NCI-H2081 (cell line): ENCODE measurements at places on chromosomes 1 and 21.

DNA sequence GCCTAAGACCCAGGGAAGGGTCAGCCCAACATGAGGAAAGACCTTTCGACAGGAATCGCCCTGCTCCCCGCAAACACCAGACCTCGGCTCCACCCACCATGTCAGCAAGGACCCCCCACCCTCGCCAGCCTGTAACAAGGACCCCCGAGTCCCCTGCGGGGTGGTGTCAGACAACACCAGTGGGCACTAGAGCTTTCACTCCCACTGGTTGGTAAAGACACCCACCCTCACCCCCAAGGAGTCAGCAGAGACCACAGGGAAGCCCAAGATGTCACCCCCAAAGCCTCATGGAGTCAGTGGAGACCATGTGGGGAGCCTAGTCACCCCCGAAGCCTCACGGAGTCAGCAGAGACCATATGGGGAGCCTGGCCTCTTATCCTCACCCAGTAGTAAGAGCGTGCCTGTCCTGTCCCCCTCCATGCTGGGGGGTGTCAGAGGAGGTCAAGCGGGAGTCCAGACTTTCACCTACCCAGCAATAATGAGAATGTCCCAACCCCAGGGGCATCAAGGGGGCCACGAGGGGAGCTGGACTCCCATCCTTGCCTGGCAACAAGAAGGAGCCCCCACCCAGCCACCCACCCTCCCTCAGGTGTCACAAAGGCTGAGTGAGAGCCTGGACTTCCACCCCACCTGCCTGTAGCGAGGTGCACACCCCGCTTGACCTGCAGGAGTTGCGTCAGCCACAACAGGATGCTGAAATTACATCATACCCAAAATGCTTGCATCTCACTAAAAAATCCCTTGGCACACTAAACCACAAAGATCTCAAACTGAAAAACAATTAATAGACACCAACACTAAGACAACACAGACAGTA, 24.8 kb downstream of the SLC19A1 start:
- no peak for DNase-seq

- no peak for DNase-seq
Measured at GRCh38 chr1:156709031-156709430, 3.6 kb upstream of the CRABP2 start.

DNA sequence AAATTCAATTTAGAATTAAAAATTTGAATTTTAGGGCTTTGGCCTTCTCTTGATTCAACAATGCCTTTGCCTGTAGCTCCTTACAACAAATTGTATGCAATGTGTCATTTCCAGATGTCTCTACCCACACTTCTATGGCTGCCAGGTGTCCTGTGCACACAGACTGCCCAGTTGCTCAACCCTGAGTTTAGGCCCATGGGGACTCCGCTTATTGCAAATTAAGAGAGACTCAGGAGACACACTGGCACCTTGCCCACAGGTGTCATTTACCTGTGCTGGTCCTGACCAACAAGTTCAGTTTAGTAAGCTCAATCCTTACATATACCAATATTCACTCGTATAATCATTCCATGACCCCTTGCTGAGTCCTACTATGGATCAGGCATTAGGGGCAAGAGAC, 236.1 kb downstream of the OMA1 start:
- DNase-seq = no peak

- DNase-seq = no peak
Measured at GRCh38 chr1:46188295-46189030, 9.8 kb downstream of the POMGNT1 start.

DNA sequence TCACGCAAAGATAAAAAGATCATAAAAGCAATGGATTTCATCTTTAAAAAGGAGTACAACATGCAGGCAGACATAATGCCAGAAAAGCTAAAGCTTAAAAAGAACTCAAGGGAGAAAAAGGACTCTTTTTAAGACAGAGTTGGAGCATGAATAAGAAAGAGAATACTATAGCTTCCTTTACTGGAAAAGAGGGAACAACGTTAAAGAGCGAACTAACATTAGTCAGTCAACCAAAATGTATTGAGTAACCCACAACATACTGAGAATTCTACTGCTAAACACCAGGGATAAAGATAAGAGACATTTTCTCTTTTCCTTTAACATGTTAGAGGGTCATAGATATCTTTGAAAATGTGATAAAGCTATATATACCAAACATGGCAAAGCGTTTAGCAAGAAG, 182.0 kb downstream of the DUSP10 start:
- DNase-seq = no peak
